ENCODE measurements at places on chromosomes 2 and 18.
A peak's percentile ranks its signal among the peaks of the same experiment; 100 is the strongest.

DNA sequence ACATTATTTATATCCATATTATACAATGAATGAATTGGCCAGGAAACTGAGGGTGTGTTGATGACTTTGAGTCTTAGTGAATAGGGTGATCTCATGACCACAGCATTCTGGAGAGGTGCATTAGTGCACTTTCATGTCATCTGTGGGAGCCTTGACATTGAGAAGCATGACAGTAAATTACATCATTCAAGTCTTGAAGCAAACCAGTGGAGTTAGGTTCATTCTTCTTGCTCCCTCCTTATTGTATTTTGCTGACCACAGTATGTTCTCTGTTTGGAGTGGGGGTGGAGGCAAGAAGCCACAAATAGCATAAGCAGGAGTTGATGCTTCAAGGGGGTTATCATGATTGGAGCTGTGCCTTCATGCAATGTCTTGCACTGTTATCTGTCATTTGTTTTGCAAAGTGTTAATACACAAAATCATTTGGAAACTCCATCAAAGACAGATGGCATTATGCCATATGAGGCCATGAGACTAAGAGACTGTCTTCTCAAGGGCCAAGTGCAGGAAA is 680.2 kb downstream of the NYAP2 start:
- no peak for DNase-seq

- no peak for DNase-seq
Observed at GRCh38 chr18:31680831-31681568, 3.4 kb downstream of the B4GALT6 start.

DNA sequence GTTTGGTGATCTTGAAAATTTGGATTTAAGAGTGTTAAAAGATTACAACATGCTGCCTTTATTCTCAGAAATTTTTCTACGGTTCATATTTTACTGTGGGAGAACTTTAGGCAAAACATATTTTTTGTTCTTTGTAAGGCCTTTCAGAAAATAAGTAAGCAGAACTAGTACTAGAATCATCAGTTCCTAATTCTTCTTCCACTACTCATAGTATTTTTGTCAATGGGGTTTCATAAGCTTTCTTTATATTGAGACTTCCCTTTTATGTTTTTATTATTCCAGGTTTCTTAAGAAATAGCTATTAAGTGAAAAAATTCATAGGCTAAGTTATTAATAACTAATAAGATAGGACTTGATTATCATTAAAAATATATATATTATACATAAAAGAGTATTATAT is 12.4 kb downstream of the UGGT1 start:
- DNase-seq: no peak

DNA sequence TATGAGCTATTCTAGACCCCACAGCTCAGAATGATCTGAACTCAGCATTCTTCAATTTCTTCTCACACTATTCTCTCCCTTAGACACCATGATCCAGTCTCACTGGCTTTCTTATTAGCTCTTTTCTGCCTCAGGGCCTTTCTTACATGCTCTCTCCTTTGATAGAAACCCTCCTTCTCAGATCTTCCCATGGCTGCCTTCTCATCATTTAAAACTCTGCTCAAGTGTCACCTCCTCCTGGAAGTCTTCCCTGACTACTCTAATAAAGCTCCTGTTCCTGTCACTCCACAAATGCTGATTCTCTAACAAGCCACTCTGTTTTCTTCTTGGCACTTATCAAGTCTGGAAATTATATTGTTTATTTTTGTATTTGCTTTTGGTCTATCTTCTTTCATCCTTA is 131.1 kb downstream of the HNMT start:
- no peak for DNase-seq

DNA sequence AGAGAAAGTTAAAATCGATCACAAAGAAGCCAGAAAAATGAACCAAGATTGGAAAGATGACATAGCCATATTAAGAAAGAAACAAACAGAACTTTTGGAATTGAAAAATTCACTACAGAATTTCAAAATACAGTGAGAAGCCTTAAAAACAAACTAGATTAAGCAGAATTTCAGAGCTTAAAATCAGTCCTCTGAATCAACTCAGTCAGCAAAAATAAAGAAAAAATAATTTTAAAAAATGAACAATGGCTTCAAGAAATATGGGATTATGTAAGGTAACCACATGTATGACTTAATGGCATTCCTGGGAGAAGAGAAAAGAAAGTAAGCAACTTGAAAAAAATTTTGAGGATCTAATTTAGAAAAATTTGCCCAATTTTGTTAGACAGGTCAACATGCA is 696.2 kb downstream of the TSN start:
- DNase-seq: no peak

GRCh38 chr18:47593744-47594472 is 336.6 kb downstream of the SMAD2 start:
- no peak for DNase-seq

GRCh38 chr2:20189299-20189931 is 35.5 kb downstream of the SDC1 start:
- DNase-seq: no peak

DNA sequence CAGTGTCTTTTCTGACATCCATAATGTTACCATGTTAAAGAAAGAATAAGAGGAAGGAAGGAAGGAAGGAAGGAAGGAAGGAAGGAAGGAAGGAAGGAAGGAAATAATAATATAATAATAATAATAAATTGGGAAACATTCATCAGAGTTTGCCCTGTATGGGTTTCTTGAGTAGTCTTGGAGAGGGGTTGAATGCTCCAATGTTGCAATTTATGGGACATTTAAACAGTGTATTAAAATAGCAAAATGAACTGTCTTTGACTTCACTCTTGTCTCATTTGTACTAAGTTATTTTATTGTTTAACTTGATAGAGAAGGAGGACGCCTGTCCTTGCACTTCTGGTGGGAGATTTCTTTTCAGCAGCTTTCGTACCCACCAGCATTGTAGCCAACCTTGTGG is 277.7 kb downstream of the RNF144A start:
- no peak for DNase-seq

DNA sequence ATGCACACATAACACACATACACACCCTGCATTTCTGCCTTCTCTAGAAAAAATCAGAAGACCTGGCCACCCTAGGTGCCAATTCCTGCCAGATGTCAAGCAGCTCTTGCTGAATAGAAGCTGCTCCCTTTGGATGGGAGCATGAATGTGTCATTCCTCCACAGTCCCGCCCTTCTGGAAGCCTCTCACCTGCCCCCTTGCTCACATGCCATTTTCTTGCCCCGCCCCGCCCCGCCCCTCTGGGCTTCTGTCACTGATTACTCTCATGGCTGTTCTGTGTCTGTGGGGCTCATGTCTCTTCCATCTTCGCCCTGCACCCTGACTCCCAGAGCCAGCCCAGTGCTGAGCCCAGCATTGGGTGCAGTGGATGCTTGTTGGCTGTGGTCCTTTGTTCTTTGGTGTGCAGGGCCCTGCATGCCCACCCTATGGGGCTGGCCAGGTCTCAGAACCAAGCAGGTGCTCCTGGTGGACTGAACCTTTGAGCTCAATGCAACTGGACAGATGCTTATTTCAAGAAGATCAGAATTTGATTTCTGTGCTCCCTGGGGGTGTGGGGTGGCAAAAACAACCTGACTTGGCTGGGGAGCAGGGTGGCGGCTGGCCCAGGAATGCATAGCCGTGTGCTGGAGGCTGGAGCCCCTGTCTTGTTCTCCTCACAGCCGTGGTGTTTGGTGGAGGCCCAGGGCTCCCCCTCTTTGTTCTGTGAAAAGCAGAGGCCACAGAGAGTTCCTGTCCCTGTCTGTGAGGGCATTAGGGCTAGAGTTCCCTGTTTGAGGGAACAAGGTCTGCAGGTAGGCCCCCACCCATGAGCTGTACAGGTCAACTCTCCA is 140.6 kb upstream of the GLI2 start:
- DNase-seq: no peak

DNA sequence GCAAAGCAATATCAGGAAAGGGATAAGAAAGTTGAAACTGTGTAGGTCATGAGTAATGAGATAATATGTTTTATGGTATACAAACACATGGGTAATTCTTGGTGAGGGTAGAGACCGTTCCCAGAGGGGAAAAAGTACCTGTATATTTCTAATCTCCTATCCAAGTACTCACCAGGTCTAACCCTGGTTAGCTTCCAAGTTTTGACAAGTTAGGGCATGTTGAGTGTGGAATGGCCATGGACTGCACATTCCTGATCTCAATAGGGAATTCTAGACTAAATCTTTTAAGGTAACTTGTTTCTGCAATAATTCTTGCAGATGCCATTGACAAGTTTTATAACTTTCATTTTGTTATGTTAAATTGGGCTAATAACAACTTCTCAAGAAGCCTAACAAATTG is 216.6 kb downstream of the SPAG16 start:
- DNase-seq: no peak

GRCh38 chr2:61774351-61774750 is 79.5 kb downstream of the FAM161A start:
- DNase-seq: no peak

- DNase-seq: no peak
Observed at GRCh38 chr2:4152051-4152450, 448.7 kb downstream of the DCDC2C start.

DNA sequence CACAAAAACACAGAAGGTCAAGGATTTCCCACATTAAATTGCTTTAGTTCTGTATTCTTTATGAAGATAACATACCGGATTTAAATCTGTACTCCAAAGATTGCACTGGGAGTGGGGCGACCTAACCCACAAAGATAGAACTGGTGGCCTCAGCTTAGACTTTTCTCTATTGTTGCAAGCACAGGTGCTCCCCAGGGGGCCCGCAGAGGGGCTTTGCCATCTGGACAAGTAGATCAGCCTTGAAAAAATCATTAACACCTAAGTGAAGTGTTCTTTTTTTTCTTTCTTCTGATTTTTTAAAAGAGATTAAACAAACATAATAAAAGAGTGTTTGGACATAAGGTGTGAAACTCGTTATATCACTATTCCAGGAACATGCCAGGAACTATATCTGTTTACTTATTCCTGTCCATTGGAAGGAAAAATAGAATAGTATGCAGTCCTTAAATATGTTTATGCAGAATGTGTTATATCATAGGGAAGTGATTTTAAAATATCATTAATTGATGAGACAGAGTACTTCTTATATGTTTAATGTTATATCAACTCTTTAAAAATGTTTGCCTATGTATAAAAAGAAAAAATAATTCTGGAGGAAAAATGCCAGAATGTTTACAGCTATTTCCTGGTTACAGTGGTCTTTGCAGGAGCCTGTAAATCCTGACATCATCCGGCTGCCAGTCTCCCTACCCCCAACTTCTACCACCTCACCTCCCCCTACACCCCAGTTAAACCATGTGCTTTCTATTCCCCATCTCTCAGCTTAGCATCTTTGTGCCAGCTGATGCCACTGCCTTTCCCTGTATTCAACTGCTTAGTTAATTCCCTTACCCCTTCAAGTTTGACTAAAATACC is 679.2 kb downstream of the CNTNAP5 start:
- no peak for DNase-seq

DNA sequence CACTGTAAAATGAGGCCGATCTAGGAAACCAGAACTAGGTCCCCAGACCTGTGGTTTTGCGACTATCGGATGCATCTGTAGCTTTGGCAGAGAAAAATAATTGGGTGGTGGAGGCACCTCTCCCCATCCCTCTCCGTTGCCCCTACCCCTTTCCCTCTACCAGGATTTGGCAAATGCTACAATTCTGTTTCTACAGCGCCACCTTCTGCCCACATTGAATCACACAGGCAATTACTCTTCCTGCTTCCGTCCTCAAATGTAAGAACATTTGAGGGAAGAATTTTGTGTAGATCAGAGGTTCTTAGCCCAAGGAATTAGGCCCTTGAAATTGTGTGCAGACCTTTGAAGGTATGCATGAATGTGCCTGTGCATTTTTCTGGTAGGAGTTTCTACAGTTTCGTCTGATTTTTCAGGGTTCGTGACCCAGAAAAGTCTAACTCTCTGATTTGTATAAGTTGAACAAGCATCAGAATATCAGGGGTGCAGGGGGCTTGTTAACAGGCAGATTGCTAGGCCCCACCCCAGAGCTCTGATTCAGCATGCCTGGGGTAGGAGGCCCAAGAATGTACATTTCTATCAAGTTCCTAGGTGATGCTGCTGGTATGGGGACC is 11.2 kb downstream of the ATP6V1B1 start:
- peak; percentile 16 for DNase-seq

- DNase-seq: no peak
Observed at GRCh38 chr2:224174990-224175389, 135.9 kb upstream of the SERPINE2 start.

DNA sequence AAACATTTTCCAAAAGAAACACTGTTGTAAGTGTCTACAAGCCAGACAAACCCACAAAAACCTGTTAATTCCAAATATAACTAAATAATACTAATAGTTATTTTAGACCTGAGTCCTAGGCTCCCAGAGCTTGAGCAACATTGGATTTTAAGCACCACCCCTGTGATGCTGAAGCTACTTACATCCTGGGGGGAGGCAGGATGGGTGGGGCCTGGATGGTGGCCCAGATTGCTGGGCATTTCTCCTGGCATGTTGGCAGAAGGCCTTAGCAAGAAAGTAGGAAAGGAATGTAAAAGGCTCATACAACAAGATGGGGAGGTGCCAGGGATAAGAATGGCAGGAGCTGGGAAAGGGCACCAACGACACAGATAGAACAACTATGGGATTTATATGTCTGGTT is 50.7 kb upstream of the OTX1 start:
- no peak for DNase-seq

- no peak for DNase-seq
Observed at GRCh38 chr2:56169521-56169920, 14.3 kb upstream of the CCDC85A start.

DNA sequence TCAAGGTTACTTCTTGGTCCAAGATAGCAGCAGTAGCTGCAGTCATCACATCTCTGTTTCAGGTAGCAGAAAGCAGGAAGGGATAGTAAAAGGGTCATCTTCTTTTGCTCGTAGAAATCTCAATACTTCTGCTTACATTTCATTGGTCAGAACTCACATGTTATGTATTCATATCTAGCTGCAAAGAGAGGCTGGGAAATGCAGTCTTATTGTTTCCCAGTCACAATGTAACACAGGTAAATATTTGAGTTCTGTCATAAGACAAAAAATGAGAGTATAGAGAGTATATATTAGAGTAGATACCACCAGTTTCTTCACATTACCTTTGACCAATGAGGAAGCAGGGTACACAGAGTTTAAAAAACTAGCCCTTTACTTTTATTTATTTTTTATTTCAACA is 132.4 kb upstream of the ITGA6 start:
- no peak for DNase-seq

DNA sequence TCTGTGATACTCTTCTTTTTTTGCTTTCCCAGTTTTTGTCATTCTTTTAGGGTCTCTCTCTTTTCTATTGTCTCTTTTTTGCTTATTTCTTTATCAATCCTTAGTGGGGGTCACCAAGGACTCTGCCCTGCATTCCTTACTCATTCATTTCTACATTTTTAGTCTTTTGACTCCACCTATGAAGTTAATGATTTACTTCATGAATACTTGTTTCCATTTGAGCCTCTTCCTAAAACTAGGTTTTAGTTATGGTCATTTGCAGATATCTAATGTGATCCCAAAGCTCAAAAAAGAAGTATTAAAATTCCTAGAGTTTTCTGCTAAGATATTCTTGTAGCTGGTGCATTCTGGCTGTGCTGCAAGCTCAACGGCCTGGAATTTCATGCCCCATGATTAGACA is 149.3 kb upstream of the AQP4 start:
- DNase-seq: no peak

- no peak for DNase-seq
Observed at GRCh38 chr2:26560892-26561291, 80.3 kb downstream of the CIB4 start.

GRCh38 chr2:108409768-108410167 is 32.0 kb downstream of the SULT1C4 start:
- no peak for DNase-seq

- DNase-seq: no peak
Observed at GRCh38 chr2:44324971-44325426, 36.3 kb downstream of the PREPL start.

- DNase-seq: no peak
Observed at GRCh38 chr18:9721893-9722550, 13.9 kb downstream of the RAB31 start.
